ENCODE measurements at places on chromosomes 5 and 9. TPM values are rescaled to one million over a fixed set of nuclear protein-coding genes. Genes with fewer than 3 reads are reported as not detected.

Gene DRD1
- total RNA-seq = 3.1 TPM

GRCh38 chr5:74408150-74409043 is 232.1 kb downstream of the ENC1 start:
- DNase-seq = peak; percentile 41
- no peaks in the 10 kb centered on the region for H3K36me3 ChIP-seq
- no peaks in the 10 kb centered on the region for H3K27me3 ChIP-seq
- no peaks in the 10 kb centered on the region for H3K4me1 ChIP-seq

DNA sequence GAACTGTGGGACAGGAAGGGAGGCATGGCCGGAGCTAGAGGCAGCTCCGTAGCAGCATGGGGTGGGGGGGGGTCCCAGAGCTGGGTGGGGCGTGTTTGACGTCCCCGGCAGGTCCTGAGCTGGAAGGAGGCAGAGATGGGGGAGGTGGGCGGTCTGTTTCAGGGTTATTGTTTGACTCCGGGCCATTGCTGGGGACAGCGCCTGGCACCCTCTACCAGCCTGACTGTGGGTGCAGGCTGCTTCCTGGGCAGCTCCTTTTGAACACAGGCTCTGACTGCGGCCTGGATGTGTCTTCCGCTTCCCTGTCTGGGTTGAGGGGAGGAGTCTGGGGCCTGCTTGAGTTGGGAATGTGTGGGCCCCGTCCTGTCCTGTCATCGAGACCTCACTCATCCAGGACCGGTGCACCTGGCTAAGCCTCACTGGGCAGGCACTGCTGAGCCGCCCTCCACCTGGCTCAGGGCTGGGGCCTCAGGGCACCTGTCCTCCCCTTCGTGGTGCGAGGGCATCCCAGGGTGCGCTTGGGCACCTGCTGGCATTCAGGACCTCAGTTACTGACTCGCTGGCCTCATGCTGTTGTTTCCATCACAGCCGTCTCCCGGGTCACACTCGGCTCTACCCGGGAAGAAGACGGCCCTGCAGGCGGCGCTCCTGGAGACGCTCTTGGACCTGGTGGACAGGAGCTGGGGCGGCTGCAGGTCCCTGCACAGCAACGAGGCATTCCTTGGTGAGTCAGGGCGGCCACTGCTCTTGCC is 26.5 kb downstream of the CEP72 start:
- no peak for DNase-seq
- H3K27me3 ChIP-seq = no peaks in the 10 kb centered on the region
- no peak overlapping the region for H3K27ac ChIP-seq
- peaks cover 23% of the 10 kb centered on the region for H3K36me3 ChIP-seq

Gene CARTPT
- not detected for total RNA-seq

Gene FOXD1
- total RNA-seq = 0.11 TPM

- no peaks in the 10 kb centered on the region for H3K4me1 ChIP-seq
- no peak for DNase-seq
- no peak overlapping the region for H3K4me3 ChIP-seq
- no peak overlapping the region for H3K27ac ChIP-seq
- no peaks in the 10 kb centered on the region for H3K27me3 ChIP-seq
- no peaks in the 10 kb centered on the region for H3K36me3 ChIP-seq
Observed at GRCh38 chr9:117340422-117340821, 74.4 kb downstream of the ASTN2 start.

DNA sequence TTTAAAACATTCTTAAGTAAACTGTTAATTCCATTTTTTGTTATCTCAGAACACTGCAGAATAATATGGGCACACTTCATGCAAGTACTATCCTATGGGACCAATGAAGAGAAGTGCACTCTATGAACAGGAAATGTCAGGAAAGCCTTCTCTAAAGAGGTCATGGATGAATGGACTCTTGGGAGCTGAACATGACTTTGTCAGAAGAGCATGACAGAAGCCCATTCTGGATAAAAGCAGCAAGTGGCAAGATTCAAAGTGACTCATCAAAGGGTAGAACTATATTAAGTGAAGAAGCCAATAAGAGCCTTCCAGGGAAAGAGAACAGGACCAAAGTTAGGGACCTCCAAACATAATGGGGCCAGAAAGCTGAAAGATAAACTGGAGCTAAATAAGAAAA is 94.0 kb downstream of the RAPGEF6 start:
- no peak overlapping the region for H3K27ac ChIP-seq
- H3K4me3 ChIP-seq = no peak overlapping the region
- peaks cover 7% of the 10 kb centered on the region for H3K4me1 ChIP-seq

Gene AMBP
- total RNA-seq = not detected

GRCh38 chr5:14174230-14174636 is 31.1 kb downstream of the TRIO start:
- no peak overlapping the region for H3K4me3 ChIP-seq
- H3K4me1 ChIP-seq = peaks cover 55% of the 10 kb centered on the region
- H3K27me3 ChIP-seq = no peaks in the 10 kb centered on the region
- no peaks in the 10 kb centered on the region for H3K36me3 ChIP-seq
- peak overlapping the region; percentile 74 for H3K27ac ChIP-seq
- no peak for DNase-seq

DNA sequence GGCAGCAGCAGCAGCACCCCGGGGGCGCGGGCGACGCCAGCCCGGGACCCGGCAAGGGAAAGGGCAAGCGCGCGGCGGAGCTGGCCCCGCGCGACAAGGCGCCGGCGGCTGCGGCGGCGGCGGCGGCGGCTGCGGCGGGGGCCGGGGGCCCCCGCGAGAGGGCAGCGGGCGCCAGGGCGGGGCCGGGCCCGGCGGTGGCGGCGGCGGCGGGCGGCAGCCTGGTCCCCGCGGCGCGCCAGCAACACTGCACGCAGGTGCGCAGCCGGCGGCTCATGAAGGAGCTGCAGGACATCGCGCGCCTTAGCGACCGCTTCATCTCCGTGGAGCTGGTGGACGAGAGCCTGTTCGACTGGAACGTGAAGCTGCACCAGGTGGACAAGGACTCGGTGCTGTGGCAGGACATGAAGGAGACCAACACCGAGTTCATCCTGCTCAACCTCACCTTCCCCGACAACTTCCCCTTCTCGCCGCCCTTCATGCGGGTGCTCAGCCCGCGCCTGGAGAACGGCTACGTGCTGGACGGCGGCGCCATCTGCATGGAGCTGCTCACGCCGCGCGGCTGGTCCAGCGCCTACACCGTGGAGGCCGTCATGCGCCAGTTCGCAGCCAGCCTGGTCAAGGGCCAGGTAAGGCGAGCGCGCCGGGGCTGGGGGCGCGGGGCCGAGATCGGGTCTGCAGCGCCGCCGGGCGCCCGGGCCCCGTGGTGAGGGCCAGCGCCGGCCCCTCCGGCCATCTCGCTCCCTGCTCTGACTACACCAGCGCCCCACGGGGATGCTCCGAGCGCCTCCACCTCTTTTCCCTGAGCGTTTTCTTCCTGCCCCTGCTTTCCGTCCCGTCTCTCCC is at the start of gene UBE2QL1:
Gene UBE2QL1 (plus strand): TSS at position 238 of the 843 bp plus-strand sequence. CDS start 35 bp downstream, at position 273.
- no peaks in the 10 kb centered on the region for H3K4me1 ChIP-seq
- peak within 1 kb of the TSS; percentile 53 for H3K4me3 ChIP-seq
- H3K27ac ChIP-seq = no peak within 1 kb of the TSS
- no peaks in the 10 kb centered on the region for H3K36me3 ChIP-seq
- no peak for DNase-seq

Gene GZMA
- total RNA-seq = not detected

DNA sequence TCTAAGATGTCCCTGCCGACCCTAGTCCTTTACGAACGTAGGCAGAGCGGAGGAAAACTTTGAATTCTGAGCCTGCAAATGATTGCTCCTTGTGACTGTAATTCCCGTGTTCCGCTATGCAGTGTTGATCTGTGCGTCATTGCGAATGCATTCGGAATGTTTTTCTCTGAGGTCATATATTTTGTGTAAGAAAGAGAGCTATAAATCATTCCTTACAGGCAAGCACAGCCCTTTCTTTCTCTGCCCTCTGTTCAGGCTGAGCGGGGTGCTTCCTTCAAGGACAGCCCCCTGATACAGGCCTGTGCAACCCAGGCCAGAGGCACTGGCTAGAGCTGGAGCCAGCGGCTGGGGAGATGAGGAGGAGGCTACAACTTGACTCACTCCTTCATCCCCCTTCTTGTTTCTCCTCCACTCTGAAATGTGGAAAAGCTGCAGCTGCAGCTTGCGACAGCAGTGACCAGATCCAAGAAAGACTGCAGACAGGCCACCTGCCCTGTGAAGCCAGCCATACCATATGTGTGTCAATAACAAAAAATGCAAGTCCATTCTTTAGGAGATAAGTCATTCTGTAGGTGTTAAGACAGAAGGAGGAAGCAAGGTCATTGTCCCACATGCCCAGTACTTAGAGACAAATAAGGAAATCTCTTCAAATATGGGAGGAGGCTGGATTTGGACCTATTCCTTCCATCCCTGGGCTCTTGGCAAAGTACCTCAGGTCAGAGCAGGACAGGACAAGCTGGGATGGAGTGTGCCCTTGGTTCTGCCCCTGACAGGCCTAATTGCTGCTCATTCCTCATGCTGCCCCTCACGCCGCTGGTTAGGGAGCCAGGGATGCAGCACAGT is 345.7 kb upstream of the WWC1 start:
- DNase-seq = no peak
- no peaks in the 10 kb centered on the region for H3K27me3 ChIP-seq
- no peaks in the 10 kb centered on the region for H3K4me1 ChIP-seq

Gene NR6A1
- 19.8 TPM for total RNA-seq

GRCh38 chr9:74821636-74822035 is 66.1 kb downstream of the TRPM6 start:
- DNase-seq = no peak
- H3K27ac ChIP-seq = no peak overlapping the region
- H3K27me3 ChIP-seq = no peaks in the 10 kb centered on the region
- H3K4me1 ChIP-seq = no peaks in the 10 kb centered on the region
- H3K36me3 ChIP-seq = no peaks in the 10 kb centered on the region

Gene PSD2
- 0.48 TPM for total RNA-seq

DNA sequence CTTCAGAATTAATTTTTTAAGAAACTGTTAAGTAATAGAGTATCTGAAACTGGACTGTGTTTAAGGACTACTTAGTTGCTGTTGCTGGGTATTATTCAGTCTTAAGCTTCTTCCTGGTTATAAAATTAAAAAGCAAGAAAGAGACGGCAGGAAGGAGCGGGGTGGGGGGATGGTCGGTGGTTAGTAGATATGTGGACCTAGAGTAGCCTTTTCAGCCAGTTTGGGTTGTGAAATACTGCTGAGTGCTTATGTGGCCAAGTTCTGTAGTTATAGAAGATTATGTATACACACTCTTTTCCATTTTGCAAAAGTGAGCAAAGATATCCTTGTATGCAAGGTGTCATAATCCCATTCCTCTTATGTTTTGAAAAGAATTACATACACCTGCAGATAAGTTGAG is 28.5 kb downstream of the TRIO start:
- H3K4me1 ChIP-seq = peaks cover 40% of the 10 kb centered on the region
- H3K36me3 ChIP-seq = no peaks in the 10 kb centered on the region
- no peak overlapping the region for H3K4me3 ChIP-seq
- peak; percentile 90 for DNase-seq

Gene KIAA0825
- 2.1 TPM for total RNA-seq

- no peaks in the 10 kb centered on the region for H3K27me3 ChIP-seq
- no peak overlapping the region for H3K27ac ChIP-seq
- H3K36me3 ChIP-seq = no peaks in the 10 kb centered on the region
- no peak overlapping the region for H3K4me3 ChIP-seq
Observed at GRCh38 chr5:52707616-52708015, 80.1 kb upstream of the ITGA1 start.

Gene INSL4
- not detected for total RNA-seq

DNA sequence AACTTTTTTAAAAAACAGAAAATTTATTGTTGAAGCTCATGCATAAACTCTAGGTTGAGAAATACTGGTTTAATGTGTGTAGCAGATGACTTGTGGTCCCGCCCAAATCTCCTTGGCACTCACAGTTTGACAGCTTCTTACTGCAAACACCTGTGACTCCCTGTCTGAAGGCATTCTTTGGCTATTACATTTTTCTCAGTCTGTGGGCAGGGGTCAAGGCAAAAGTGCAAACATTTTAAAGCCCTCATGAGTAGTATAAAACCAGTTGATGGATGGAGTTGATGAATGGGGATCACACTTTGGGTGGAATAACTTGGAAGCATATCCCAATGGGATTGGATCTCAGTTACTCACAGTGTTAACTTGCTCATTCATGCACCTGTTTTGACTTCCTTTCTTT is 1007.0 kb upstream of the NUDT12 start:
- H3K27ac ChIP-seq = no peak overlapping the region
- no peaks in the 10 kb centered on the region for H3K36me3 ChIP-seq
- DNase-seq = no peak
- H3K4me3 ChIP-seq = no peak overlapping the region
- no peaks in the 10 kb centered on the region for H3K4me1 ChIP-seq

DNA sequence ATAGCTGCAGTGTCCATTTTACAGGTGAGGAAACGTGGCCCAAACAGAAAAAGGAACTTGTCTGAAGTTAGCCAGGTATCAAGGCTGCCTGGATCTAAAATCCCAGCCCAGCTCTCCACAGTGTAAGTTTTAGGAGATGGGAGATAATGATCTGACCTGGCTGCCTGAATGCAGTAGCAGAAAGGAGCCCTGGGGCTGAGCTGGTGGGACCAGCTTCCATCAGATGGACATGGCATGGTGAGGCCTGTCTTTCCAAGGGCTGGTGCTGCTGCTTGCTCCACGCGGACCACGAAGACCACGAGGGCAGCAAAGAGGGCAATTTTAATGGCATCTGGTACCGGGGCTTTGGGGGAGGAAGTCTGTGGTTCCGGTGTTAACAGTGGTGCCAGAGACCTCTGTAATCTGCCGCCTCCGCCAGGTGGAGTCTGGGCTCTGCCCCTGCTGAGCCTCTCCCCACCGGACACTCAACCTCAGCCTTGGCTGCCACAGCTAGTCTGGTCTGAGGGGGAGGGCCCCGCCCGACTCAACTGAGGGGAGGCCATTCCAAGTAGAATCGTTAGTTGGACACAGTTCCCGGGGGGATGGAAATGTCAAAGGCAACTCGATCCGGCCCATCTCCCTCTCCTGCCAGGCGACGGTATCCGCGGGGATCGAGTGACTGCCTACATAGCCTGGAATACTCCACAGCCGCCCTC is 650 bp downstream of the MYORG start:
- no peaks in the 10 kb centered on the region for H3K36me3 ChIP-seq
- no peaks in the 10 kb centered on the region for H3K4me1 ChIP-seq
- peak overlapping the region; percentile 50 for H3K4me3 ChIP-seq
- peaks cover 11% of the 10 kb centered on the region for H3K27me3 ChIP-seq

Gene IL4
- total RNA-seq = not detected

DNA sequence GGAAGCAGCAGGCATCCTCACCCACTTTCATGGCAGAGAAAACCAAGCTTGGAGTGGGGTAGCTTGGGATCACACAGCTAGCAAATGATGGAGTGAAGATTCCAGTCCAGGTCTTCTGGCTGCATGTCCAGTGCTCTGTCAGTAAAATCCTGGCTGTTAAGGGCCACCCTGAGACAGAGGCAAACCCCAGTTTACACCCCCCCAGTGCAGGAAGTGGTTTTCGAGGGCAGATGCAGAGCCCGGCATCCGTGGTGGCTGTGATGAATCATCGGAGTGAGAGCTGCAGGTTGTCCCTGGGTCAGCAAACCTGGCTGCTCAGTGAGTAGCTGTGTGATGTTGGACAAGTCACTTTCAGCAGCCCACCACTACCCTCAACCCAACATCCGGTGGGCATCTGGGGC is 115.4 kb downstream of the RGS3 start:
- DNase-seq = peak; percentile 91
- no peak overlapping the region for H3K4me3 ChIP-seq
- peaks cover 16% of the 10 kb centered on the region for H3K4me1 ChIP-seq
- H3K27me3 ChIP-seq = no peaks in the 10 kb centered on the region
